ENCODE measurements at places on chromosomes 6 and 20.

DNA sequence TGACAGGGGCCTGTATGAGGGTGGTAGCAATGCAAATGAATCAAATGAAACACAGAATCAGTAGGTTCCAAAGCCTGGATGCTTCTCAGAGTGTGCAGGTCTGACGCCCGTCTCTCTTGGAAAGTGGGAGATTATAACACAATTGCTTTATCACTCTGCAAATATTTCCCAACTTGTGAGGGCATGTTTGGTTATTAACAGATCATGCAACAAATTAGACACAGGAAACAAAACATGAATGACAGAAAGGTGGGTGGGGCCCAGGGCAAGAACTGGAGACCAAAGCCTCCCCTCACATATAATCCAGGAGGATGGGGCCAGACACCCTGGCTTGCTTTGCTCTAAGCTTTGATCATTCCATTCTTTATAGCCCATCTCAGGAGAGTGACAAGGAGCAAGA, 108.6 kb upstream of the MRPS10 start:
- DNase-seq, result no peak

GRCh38 chr6:160204710-160205109, 53.9 kb downstream of the SLC22A2 start:
- no peak for DNase-seq

DNA sequence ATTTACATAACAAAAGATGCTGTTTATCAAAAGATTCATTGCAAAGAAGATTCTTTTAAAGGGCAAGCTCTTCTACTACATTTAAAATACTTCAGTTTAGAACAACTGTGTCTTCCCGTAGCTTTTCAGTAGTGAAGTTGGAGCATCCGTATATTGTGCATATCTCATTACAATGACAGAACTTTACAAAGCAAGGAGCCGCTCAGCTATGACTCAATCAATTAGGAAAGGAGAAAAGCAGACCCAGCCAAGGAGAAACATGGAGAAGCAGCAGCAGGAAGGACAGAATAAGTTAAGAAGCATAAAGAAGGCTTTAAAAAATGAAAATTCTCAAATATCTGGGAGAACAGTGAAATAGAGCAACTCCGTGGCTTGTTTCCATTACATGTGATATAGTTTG, 132.6 kb upstream of the SMLR1 start:
- DNase-seq, result no peak

- DNase-seq, result no peak
Measured at GRCh38 chr6:67885081-67886033, 749.7 kb upstream of the ADGRB3 start.

DNA sequence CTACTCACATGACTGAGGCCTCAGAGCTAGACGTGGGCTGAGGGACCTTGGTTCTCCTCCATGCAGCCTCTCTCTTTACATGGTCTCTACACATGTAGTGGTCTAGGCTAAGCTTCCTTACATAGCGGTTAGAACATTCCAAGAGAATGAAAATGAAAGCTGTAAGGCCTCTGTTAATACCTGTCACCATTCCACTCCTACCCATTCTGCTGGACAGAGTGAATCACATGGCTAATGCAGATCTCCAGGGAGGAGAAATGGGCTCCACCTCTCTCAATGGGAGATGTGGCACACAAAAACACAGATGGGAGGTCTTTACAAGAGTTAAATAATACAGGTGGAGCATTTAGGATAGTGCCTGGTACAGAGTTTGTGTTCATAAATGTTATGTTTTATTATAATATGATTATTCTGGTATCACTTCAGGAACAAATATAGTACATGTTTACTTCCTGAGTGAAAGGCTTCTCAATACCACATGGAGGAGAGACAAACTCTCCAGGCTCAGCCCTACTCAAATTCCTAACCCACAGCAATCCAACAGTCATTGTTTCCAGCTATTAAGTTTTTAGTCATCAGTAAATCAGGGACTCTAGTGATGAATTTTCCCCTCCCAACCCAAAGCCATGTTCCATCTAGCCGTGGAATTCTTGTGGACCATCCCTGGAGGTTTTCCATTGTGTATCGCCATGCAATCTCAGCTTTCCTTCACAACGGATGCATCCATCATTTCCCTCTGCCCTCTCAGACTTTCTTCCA, 57.9 kb downstream of the ISM1 start:
- DNase-seq, result no peak

GRCh38 chr20:31869942-31870725, at the start of the genes DUSP15 and TTLL9:
Gene DUSP15, minus strand, starts transcription at chr20:31870527. Its CDS starts 190 bp downstream, at chr20:31870337.
Gene TTLL9, plus strand, starts transcription at chr20:31870634. Its CDS starts 493 bp downstream, at chr20:31871127.
- peak; percentile 70 for DNase-seq

- no peak for DNase-seq
Measured at GRCh38 chr20:44069203-44070011, 117.6 kb downstream of the JPH2 start.

GRCh38 chr20:9129756-9130155, 60.9 kb downstream of the PLCB4 start:
- DNase-seq, result no peak

- DNase-seq, result no peak
Measured at GRCh38 chr6:43009124-43009523, 4.6 kb downstream of the MEA1 start.

DNA sequence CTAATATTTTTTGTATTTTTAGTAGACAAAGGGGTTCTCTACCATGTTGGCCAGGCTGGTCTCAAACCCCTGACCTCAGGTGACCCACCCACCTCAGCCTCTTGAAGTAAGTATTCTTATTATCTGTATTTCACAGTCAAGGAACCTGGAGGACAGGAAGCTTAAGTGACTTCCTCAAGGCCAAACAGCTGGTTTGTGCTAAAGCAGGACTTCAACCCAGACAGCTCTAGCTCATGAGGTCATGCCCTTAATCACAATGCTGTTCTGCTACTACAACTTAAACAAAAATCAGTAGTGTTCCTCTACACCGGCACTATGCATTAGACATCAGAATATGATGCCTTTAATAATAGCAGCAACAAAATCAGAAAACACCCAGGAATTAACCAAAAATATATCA, 168.9 kb downstream of the ADGB start:
- DNase-seq, result no peak

DNA sequence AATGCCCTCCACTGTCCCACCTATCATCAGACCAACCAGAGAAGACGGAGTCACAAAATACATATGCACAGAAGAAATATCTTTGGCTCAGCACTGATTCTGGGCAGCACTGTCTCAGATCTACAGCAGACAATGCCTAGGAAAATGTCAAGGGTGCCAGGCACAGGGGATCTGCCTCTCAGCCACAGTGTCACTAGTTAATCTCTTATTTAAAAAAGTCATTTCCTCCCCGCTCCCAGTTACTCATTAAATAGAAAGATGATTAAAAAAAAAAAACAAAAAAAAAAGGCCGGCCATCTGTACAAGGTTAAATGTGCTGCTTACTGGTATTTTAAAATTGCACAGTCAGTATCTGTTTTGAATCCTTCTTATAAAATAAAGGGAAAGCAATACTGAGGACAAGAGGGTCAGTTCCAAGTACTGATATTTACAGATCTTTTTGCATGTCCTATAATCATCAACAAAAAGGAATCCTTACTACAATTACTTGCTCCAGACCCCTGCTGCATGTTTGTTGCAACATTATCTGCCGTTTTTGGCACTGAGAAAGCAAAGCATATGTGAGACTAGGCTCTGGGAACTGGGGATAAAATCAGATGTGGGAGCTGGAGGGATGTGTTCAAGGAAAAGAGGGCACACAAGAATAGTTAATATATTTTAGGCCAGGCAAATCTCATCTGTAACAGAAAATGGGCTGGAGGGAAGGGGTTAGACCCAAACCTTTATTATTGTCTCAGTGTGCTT, 299.3 kb downstream of the KIF16B start:
- no peak for DNase-seq

DNA sequence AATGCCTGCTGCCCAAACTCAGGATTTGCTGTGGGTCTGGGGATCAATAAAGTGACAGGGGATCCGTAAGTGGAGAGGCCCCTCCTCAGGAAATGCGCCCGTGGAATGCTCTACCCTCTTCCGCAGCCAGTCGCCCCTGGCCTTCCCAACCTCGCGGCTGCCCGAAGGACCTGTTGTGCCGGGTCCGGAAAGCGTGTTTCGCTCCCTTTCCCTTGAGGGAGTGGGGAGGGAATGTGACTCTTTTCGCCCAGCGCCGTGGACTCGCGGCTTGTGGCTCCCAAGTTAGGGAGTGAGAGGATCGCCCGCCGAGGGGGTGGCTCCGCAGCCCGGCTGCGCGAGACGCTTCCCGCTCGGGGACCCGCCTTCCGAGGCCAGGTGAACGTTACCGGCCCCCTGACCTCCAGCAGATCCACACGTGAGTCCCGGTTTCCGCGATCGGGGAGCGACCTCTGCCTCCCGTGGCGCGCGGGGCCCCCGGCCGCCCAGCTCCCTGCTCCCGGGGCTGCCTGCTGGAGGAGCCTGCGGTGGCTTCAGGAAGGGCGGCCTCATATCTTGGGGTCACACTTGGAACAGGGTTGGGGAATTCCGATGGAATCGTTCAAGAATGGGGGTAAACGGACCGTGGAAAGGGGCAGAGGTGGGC, 666 bp downstream of the TPD52L1 start:
- peak; percentile 32 for DNase-seq

DNA sequence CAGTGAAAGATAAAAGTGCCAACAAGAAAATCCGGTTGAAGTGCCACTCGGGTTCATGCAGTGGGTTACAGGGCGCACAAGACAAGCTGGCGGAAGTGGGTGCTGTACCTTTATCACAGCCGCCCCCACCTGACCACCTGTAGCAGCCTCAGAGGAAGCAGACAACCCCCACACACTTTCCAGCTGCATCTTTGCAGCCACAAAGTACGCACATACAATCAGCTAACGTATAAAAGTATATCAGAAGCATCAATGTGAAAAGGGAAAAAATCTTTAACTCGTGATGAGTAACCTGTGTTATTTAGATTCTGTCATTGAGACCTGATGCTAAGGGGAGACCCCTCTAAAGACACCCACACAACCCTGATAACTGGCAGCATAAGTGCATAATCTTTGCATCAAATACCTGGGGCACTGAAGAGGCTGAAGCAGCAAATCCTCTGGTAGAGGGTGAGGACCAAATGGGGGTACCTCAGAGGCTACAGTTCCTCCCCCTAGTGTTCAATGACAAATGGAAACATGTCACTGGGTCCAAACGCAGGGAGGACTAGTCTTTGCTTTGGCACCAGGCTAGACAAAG, 22.1 kb downstream of the BACH2 start:
- DNase-seq, result no peak

GRCh38 chr6:158290659-158291058, 21.6 kb upstream of the TULP4 start:
- DNase-seq, result no peak

DNA sequence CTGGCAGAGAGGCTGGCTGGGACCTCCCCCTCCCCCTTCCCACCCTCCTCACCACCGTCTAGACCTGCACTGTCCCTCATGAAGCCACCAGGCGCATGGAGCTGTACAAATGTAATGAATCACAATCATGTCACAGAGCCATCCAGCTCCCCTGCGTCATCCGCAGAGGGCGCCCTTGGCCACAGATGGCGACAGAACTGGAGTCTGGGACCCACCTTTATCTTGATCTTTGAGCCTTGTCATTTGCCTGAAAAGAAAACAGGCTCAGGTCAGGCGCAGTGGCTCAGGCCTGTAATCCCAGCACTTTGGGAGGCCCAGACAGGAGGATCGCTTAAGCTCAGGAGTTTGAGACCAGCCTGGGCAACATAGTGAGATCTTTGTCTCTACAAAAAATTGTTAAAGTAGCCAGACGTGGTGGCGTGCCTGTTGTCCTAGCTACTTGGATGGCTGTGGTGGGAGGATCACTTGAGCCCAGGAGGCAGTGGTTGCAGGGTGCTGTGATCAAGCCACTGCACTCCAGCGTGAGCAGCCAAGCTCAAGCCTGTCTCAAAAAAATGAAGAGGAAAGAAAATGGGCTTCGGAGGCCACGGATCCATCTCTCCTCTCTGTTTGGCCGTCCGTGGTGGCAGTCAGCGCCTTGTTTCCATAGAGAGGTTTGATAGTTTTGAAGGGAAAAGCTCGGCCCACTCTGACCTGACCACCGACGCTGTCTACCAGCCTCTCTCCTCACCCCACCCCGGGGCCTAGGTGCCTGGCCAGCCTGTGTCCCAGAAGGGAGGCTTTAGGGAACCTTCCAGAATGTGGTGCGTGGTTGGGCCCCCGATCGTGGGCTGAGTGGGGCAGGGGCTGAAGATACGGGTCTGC, 6.2 kb downstream of the COL9A3 start:
- no peak for DNase-seq

DNA sequence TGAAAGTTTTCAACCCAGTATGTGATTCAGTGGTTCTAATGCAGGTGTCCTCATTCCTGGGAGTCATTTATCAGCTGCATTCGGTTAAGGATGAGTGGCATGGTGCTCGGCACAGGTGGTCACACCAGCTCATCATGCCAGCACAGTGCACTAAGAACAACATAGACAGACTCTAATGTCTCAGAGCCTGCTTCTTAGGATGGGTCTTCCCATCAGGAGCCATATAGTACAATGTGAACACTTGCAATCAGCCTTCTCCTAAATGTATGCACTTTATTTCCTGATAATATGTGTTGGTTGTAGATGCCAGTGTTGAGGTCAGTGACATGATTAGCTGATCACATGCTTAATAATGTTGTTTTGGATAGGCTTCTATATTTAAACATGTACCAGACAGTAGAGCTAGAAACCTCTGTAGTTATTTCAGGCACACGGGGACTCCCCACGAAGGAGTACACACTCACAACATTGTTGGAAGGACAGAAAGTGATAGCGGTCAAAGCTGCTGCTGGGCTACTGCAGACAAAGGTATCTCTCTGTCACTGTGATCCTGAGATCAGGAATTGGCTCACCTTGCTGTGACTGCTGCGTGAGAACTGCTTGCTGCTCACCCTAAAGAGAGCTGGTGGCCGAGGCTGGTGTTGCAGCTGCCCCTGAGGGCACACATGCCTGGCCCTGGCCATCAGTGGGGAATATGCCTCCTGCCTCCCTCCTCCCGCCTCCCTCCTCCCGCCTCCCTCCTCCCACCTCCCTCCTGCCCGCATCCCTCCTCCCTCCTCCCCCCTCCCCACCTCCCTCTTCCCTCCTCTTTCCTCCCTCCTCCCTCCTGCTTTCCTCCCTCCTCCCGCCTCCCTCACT, 195.4 kb downstream of the SMOC2 start:
- DNase-seq, result no peak

GRCh38 chr6:23388086-23388783, 737.8 kb upstream of the NRSN1 start:
- DNase-seq, result no peak

DNA sequence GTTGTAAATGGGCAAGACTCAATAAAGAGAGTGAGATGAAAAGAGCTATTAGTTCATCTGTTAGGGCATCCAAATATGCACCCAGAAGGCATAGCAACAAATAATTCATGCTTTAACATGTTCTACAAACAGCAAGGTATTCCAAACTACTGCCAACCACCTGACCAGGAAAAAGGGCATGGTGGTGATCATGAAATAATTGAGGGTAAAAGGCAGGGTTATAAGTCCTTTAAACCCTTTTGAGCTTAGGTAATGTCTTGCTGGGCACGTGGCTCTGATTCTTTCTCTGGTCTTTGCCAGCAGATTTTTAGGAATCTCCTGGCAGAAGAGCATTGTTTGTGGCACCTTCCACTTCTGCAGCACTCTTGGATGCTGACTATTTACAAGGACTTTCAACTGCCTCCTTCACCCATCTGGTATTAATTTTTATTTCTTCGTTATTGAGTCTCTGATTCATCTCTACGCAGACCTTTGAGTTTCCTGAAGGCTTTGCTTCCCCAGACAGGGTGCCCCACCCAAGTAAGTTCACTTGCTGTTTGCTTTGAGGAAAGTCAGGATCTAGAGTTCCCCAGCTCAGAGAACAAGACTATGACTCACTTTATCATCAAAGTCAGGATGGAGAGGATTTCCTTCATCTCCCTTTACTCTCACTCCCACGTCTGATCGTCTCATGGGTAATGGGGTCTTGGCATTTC, 83.4 kb upstream of the NEDD9 start:
- no peak for DNase-seq

- no peak for DNase-seq
Measured at GRCh38 chr20:24747881-24748595, 201.0 kb upstream of the CST7 start.

GRCh38 chr6:134482593-134483270, 164.8 kb upstream of the SGK1 start:
- DNase-seq, result no peak
